ENCODE measurements at places on chromosomes 2 and 18.

GRCh38 chr18:36352384-36352783 is 54.9 kb downstream of the FHOD3 start:
- no peak for DNase-seq

GRCh38 chr18:40011201-40011600 is 1943.8 kb upstream of the PIK3C3 start:
- no peak for DNase-seq

- DNase-seq, result no peak
Observed at GRCh38 chr18:78208461-78208860, 771.2 kb upstream of the SALL3 start.

DNA sequence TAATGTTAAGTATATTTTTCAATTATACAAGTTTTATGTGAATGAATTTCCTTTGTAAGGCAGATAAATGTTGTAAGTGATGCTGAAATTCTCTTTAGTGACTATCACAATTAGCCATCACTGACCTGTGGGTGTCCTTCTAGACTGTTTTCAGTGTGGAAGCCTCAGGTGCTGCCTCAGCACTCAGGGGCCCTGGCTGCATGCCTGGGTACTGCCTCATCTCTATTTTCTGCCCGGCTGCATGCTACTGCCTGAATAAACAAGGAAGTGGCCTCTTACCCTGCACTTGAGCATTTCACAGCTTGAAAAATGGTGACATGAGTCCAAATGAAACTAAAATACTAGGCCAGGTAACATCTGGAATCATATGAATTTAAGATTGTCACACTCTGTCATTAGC is 787.6 kb upstream of the SALL3 start:
- no peak for DNase-seq

GRCh38 chr2:214377286-214377624 is 33.6 kb upstream of the VWC2L start:
- no peak for DNase-seq

- DNase-seq, result no peak
Observed at GRCh38 chr2:188416367-188416766, 124.7 kb downstream of the GULP1 start.

- DNase-seq, result no peak
Observed at GRCh38 chr2:161239326-161240109, 68.7 kb upstream of the PSMD14 start.

- DNase-seq, result no peak
Observed at GRCh38 chr2:219509780-219510511, 4.3 kb upstream of the ASIC4 start.

DNA sequence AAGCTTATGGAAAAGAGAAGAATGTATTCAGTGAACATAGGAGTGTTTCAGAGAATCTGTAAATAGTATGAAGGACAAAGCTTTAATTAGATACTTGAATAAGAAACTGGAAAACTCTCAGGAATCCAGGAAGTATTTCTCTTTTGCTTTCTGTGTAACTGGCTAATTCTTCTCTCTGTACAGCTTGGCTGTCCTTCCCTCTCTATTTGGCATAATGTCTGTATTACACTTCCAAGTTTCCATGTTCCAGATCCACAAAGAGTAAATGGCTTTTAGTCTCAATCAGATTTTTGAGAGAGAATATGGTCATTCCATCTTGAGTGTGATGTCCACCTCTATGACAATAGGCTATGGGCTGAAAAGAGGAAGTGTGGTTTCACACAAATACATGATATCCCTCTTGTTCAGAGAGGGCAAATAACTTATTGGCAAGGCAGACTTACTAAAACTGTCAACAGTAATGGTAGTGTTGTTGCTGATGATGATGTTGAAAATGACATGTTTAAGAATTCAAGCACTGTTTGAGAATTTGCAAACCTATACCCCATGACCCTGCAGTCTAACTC is 129.2 kb upstream of the ERBB4 start:
- DNase-seq, result no peak

GRCh38 chr2:174106736-174107135 is 141.6 kb upstream of the SP3 start:
- DNase-seq, result no peak

GRCh38 chr18:3089579-3089978 is 76.6 kb upstream of the LPIN2 start:
- DNase-seq, result no peak

- no peak for DNase-seq
Observed at GRCh38 chr2:21710031-21710430, 586.3 kb downstream of the TDRD15 start.

DNA sequence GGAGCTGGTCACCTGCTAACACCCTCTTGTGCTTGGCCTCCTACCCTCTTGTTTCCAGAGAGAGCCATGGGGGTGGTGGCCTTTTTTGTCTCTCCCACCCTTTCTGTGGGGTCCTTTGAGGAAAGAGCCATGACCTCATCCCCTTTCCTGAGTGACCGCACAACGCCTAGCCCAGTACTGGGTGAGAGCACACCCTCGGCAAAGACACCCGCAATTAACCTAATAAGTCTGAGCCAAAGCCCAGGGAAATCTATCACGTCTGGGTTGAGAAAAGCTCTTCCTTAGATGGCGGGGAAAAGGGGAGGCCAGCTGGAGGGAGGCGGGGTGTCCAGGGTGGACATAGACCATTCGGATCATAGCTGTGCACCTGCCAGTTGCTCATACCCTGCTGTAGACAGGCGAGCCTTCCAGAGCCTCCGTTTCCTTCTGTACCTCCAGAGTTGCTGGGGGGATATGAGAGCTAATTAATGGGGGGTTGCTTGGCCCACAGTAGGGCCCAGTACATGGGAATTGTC is 93.7 kb upstream of the MCFD2 start:
- no peak for DNase-seq

GRCh38 chr2:11750422-11750821 is 4.0 kb downstream of the LPIN1 start:
- DNase-seq, result no peak

GRCh38 chr2:111030260-111030891 is 90.3 kb upstream of the BCL2L11 start:
- no peak for DNase-seq

DNA sequence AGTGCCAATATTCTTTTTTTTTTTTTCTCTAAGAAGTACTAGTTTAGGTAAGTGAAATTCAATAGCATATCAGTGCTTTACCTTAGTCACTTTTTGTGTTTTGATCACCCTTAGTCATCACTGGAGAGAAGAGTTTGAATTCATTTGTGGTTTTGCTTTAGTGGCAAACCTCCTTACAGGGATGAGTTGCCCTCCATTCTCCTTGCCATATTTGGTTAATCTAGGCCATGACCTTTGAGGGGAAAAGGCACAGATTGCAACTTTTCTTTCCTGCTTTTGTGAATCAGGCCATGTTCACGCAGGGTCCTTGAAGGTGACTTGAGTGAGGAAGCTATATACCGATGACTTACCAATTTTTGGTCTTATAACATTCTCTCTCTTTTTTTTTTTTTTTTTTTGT is 34.4 kb downstream of the PLEKHA3 start:
- no peak for DNase-seq

DNA sequence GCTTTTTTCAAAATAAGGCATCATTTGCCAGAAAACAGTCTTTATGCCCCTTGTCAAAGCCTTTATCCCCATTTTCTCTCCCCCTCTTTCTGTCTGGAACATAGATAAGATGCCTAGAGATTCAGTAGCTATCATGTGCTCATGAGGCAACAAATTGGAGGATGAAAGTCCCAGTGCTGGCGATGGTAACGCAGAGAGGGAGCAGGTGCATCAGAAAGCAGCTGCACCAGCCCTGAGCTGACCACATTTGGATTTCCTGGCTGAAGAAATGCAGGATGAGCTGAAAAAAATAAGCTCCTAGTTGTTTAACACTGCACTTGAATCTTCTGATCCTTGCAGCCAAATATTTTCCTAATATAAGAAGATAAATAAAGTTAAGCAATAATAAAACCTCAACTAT is 48.0 kb downstream of the LOXHD1 start:
- no peak for DNase-seq

DNA sequence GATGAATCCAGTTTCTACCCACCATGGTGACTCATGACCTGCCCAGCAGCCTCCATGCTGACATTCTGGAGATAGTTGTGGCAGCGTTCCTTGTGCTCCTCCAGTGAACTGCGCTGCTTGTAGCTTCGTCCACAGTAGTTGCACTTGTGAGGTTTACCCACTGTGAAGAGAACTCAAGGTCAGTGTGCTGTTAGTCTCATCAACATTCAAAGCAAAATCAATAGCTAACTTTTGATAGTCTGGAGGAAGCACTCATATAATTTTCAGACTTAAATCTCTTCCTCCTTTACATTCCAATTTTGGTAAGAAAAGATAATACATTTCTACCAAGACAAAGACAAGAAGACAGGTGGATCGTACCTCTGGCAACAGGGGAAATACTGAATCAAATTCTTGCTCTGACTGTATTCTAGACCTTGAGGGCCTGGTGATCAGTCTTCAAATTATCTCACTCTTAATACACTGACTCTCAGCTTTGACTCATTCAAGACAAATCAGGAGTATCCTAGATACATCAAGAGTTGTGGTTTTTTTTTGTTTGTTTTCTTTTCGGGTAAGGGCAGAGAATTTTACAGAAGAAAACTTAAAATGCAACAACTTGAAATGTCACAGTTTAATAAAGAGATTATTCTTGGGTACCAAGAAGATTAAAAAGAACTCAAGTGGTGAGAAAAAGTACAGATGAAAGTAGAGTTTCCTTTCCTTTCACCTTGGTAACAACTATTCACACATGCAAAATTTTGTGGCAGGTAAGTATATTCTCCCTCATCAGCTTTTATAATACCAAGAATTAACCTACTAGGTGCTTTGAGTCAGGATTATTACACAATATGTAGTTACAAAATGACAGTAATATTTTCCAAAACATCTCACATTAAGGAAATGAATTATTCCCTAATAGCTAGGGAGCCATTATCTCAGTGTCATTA is 129.2 kb downstream of the IKZF2 start:
- no peak for DNase-seq

DNA sequence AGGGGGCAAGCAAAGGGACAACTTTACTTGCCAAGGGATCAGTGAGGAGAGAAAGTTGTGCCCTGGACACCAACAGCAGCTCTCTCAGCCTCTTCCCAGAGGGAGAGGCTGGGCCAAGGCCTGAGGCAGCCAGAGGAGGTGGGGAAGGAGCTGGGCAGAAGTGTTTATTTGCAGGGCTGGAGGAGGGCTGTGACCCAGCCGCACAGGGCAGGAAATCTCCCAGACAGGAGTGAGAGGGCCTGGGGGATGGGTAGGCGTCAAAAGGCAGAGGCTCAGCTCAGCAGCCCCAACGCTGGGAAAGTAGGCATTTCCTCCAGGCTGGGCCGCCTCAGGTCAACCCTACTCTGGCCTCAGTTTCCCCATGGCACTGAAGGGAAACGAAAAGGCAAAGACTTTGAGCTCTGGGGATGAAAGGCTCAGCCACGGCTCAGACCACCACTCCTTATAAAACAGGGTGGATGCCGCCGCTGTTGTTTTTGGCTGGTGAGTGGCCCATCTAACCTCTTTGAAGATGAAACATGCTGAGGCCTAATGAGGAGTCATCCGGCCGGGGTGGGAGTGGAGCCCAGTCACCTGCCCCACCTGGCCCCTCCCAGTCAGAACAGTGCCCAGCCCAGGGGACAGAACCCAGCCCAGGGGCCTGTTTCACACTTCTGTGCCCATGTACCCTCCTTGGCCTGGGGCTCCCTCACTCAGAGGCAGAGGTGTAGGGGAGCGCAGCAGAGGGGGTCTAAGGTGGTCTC is 21.9 kb upstream of the SEMA4C start:
- no peak for DNase-seq

GRCh38 chr2:33104726-33105125 is 158.0 kb downstream of the LTBP1 start:
- DNase-seq, result no peak

- no peak for DNase-seq
Observed at GRCh38 chr2:28021898-28022297, 131.4 kb downstream of the BABAM2 start.

DNA sequence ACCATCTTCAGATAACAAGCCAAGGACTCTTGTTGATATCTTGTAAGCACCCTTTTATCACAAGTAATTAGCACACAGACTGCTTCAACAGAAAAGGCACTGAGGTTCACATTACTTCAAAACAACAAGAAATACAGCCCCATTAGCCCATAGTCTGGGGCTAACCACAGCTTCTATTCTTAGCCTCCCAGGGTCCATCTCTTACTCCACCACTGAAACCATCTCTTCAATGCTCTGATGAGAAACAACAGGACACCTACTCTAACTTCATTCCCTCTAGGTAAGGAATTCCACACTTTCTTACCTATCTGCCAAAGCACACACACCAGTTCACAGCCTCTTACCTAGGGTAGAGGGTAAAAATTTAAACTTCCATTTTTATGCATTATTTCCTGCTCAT is 26.4 kb upstream of the CYTIP start:
- no peak for DNase-seq

- DNase-seq, result no peak
Observed at GRCh38 chr2:65018141-65018582, 29.0 kb downstream of the SLC1A4 start.

- DNase-seq, result no peak
Observed at GRCh38 chr2:64720535-64721319, 67.0 kb upstream of the SERTAD2 start.

DNA sequence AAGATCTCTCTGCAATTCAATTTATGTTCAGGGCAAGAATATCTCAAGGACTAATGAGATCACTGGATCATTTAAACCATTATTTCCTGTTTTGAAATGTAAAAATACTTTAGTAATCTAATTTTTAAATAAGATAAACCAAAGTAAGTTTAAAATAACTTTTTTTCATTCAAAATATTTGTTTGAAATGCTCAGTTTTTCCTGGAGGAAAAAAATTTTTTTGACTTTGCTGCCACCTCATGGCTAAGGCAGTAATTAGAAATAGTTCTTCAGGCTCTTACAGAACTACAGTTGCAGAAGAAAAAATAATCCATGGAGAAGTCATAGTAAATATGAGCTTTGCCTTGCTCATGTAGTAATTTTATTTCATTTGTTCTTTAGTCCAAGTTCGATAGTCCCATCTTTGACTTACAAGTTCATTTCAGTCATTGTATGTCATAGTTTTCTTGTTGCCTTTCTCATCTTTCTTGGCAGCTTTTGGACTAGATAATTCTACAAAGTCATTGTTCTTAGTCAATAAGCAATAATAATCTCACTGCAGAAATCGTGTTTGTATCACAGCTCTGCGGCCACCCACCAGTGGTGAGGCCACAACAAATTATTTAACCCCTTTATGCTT is 127.4 kb downstream of the DPP4 start:
- no peak for DNase-seq

- no peak for DNase-seq
Observed at GRCh38 chr2:23697256-23698075, 229.5 kb downstream of the ATAD2B start.

DNA sequence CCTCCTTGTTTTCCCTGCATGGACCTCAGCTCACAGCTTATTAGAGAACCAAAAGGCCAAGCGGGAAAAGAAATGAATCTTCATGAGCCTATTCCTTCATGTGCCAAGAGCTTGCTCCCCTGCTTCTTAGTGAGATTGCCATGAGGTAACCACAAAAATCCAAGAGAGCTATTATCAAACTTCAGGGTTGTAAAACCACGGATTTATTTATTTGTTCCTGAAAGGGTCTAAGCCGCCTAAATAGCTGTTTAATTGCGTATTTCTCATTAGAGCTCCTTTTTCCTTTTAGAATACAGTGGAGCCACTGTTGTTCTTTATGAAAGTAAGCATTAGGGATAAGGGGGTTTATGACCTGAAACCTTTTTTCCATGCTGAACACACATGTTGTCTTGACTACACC is 58.0 kb downstream of the SRD5A2 start:
- no peak for DNase-seq

All from stimulated activated CD8-positive, alpha-beta memory T cell treated with anti-CD3 and anti-CD28 coated beads, Interleukin-7, amount 100 ng/mL, for 48 hours (primary cell).